Stimulated activated CD8-positive, alpha-beta memory T cell treated with anti-CD3 and anti-CD28 coated beads, Interleukin-2, amount 100 ng/mL, for 1 hour (primary cell): ENCODE measurements at places on chromosomes 3 and 15.

GRCh38 chr15:73957785-73958184, 31.5 kb downstream of the LOXL1 start:
- DNase-seq, result no peak

GRCh38 chr3:141578202-141578973, 91.6 kb downstream of the RASA2 start:
- DNase-seq, result no peak

DNA sequence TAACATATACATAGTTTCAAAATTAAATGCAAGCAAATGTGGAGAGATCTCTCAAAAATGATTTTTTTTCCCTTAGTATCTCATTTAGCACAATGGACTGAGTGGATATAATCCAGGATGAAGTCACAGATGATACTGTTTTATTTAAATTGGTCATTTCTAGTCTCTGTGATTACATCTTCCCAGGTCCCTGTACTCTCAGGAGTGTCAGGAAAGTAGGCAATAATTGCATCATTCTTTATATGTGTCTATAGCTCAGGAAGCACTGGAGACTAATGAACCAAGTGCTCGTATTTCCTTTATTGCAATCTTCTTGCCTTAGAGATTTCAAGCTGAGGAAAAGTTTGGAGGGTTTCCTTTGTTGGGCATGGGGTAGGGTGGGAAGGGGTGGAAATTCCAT, 309.4 kb upstream of the THRB start:
- DNase-seq, result no peak

GRCh38 chr3:148600902-148601765, 96.6 kb upstream of the AGTR1 start:
- DNase-seq, result no peak

DNA sequence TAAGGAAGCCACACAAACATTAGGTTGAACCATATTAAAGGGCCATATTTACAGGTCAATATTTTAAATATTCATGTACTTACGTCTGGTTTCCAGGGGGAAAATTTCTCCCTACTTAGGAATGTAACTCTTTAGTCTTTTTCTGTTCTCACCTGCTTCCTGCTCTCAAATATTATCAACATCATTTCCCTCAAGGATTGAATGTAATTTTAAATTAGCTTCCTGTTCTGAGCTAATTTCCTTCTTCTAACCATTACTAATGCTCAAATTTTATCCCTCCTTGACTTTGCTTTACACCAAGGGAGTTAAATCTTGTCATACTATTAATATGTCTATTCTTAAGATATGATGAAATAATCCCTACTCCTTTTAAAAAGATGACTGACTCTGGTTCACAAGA, 103.4 kb upstream of the UBP1 start:
- no peak for DNase-seq

- DNase-seq, result no peak
These were observed 776 bp downstream of the VGLL3 start for GRCh38 chr3:86990012-86990733.

DNA sequence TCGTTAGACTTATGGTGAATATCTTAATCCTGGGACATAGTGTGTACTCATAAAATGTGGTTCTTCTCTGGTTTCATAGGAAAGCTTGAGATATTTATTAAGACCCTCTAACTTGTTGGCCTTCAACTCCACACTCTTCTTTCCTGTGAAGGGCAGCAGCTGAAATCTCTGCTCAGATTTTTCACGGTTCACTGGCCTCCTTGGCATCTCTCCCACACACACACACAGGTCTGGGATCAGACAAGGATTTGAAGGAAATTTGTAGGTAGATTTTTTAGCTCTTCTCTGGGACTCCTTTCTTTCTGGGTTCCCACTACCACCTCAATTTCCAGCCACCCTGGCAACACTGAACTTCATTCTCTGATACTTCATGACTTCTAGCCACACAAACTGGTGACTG, 70.2 kb downstream of the MYRIP start:
- no peak for DNase-seq

- no peak for DNase-seq
These were observed 41.3 kb upstream of the ICE2 start for GRCh38 chr15:60520013-60520824.

GRCh38 chr3:147368561-147369221, 37.7 kb downstream of the ZIC4 start:
- DNase-seq, result no peak
